Kidney (tissue), 22 donors: ENCODE measurements at places on chromosomes 13 and 19. TPM values are rescaled to one million over a fixed set of nuclear protein-coding genes. Genes with fewer than 3 reads are reported as not detected.

DNA sequence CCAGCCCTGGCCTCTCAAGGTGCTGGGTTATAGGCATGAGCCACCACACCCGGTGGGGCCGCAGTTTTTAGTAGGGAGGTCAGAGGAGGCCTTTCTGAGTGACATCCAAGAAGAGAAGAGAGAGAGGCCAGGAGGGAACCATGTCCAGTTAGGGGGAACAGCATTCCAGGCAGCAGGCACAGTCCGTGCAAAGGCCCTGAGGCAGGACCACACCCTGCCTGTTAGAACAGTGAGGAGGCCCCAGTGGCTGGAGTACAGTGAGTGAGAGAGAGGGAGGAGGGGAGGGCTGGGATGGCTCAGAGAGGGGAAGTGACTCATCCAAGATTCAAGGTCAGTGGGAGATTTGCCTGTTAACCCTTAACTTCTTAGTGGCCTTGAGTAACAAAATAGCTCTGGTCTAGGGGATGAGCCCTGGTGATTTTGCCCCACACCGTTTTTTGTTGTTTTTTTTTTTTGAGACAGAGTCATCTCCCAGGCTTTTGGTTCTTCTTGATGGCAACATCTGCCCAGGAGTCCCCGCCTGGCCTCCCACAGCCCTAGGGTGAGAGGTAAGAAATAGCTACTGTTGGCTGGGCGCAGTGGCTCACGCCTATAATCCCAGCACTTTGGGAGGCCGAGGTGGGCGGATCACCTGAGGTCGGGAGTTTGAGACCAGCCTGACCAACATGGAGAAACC is 2.7 kb upstream of the PLIN3 start:
- DNase-seq, result no peak
- no peaks in the 10 kb centered on the region for H3K4me1 ChIP-seq
- H3K27ac ChIP-seq, result no peak overlapping the region

DNA sequence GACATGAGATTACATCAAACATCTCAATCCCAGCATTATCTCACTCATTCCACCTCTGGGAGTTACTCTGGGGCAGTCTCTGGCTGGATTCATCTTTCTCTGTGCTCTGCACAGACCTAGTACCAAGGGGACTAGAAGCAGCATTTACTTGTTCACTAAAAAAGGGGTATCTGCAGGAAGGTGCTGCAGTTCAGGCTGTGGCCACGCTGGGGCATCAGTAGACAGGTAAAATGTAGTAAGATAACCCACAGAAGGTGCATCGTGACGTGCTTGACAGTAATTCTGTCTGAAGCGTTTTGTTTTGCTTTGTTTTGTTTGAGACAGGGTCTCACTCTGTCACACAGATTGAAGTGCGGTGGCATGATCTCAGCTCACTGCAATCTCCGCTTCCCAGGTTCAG is 29.3 kb downstream of the ZNF564 start:
- H3K4me3 ChIP-seq, result no peak overlapping the region
- no peak for DNase-seq
- peaks cover 20% of the 10 kb centered on the region for H3K36me3 ChIP-seq

DNA sequence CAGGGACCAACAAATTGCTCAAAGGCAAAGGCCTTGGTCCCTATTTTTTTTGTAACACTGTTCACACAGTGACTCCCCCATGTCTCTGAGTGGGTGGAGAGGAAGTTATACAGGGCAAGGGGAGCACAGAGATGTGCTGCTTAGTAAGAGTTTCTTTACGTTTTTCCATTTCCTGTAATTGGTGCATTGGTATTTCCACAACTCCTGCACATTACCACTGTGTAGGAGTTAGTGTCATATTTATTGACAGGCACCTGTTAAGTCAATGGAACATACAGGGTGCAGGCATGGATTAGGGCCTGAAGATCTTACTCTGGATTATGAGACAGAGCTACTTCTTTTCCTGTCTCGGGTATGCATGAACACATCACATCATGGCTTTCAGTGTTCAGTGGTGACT is 45.2 kb downstream of the SOX21 start:
- no peaks in the 10 kb centered on the region for H3K36me3 ChIP-seq
- H3K4me3 ChIP-seq, result no peak overlapping the region
- H3K27me3 ChIP-seq, result peaks cover 23% of the 10 kb centered on the region
- DNase-seq, result no peak
- no peaks in the 10 kb centered on the region for H3K4me1 ChIP-seq

DNA sequence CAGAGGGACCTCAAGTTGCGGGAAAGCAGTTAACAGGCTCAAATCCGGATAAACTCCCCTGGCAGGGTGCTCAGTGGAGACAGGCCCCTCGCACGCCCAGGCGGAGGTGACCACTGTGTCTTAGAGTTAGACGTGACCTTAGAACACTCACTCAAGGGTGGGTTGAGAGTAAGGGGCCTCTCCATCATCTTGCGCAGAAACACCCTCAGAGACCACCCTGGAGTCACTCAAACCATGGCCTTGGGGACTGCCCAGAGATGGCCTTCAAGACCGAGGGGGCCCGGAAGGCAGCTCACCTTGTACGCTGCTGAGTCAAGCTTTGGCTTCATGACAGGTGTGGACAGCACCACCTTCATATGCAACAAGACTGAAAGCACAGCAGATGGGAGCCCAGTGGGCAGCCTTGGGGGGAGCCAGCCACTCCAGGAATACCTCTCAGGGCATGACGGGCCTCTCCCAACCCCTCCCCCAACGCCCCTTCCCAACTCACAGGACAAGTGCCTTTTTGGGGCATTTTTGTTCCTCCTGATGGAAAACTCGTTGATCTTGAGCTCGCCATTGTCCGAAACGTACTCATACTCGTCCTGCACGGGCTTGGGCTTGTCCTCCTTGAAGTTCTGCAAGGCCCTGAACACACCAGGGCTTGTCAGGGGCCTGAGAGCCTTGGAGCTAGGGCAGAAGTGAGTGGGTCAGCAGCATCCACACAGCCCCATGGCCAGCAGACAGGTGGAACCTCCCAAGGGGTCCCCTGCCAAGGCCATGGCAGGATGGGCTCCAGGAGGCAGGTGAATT is 229.2 kb downstream of the TUBA3C start:
- H3K27ac ChIP-seq, result no peak overlapping the region
- H3K4me1 ChIP-seq, result no peaks in the 10 kb centered on the region
- no peaks in the 10 kb centered on the region for H3K27me3 ChIP-seq
- DNase-seq, result no peak

- no peaks in the 10 kb centered on the region for H3K27me3 ChIP-seq
- no peaks in the 10 kb centered on the region for H3K4me1 ChIP-seq
- H3K36me3 ChIP-seq, result no peaks in the 10 kb centered on the region
- no peak overlapping the region for H3K4me3 ChIP-seq
Observed at GRCh38 chr13:27309967-27310598, 39.5 kb downstream of the RASL11A start.

GRCh38 chr13:43348397-43348796 is 325.0 kb downstream of the DNAJC15 start:
- H3K27ac ChIP-seq, result no peak overlapping the region
- H3K27me3 ChIP-seq, result no peaks in the 10 kb centered on the region
- no peak for DNase-seq
- no peaks in the 10 kb centered on the region for H3K4me1 ChIP-seq

DNA sequence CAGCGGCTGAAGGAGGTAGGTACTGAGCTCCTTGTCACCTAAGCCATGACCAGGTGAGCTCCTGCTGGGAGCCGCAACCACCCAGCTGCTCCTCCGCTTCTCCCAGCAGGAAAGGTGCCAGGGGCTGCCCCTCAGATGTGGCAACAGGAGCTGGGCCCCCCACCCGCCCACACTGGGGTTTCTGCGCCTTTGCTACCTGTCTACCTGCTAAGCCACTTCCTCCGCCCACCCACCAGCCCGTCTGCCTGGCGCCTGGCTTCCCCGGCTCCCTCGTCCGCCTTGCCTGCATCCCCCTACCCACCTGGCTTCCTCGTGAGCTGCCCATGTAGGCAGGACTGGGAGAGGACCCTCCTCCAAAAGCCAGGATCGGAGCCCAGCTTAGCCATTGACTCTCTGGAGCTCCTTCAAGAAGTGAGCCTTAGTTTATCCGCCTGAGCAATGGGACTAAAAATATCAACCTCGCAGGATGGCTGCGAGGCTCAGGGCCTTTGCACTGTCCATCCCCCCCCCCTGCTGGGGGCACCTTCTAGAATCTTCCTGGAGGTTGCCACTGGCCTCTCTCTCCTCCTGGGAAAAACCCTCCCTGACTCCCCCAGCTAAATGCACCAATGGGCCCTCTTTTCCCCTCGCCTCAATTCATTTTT is 55.8 kb upstream of the KLF2 start:
- DNase-seq, result no peak
- no peaks in the 10 kb centered on the region for H3K4me1 ChIP-seq
- no peaks in the 10 kb centered on the region for H3K36me3 ChIP-seq
- H3K27me3 ChIP-seq, result no peaks in the 10 kb centered on the region
- no peak overlapping the region for H3K27ac ChIP-seq
- no peak overlapping the region for H3K4me3 ChIP-seq

DNA sequence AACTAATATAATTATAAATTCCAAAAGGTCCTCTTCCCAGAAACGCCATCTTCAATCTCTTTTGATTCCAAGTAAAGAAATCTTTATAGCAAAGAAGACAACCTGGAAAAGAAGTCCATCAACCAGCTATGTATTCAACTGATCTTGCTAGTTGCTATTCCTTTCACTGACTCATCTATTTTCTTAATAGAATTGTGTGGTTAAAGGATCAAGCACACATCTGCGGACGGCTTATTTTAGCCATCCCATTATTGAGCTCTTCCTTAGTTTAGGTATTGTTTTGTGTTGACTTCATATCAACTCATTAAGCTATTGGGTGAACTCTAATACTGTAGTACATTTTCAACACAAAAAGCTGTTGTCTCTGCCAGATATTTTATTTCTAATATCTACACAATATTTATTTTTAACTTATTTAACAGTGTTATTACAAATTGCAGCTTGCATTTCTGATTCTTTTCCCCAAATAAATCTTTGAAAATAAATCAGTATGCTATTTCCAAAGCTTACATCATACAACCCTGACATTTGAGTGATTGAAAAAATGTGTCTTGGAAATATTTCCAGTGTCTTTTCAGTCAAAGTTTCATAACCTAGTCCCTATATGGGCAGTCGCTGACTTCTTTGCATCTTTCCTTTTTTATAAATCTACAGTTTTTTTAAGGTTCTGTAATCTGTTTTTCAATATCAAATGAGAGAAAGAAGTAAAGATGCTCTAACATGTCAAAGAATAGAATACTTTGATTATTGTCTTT is 158.8 kb upstream of the SPRY2 start:
- H3K27ac ChIP-seq, result no peak overlapping the region
- no peak overlapping the region for H3K4me3 ChIP-seq

GRCh38 chr13:110179116-110179856 is 127.7 kb downstream of the COL4A1 start:
- no peak overlapping the region for H3K4me3 ChIP-seq
- H3K4me1 ChIP-seq, result no peaks in the 10 kb centered on the region
- no peak for DNase-seq
- H3K36me3 ChIP-seq, result peaks cover 55% of the 10 kb centered on the region

DNA sequence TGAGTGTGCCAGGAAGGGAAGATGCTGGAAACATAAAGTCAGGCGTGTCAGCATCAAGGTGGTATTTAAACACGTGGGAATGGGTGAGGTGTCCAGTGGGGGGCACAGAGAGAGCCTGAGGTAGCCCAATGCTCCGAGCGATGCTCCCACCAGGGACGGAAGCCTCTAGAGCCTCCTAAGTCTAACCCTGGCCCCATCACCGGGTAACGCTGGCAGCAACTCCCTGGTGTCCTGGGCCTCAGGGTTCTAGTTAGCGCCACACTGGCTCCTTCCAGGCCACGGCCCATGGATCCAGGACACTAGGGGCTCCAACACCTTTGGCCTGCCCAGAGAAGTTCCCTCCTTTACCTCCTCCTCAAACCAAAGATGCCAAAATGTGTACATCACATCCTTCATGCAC is 65.4 kb downstream of the EPS15L1 start:
- H3K27ac ChIP-seq, result no peak overlapping the region
- no peaks in the 10 kb centered on the region for H3K27me3 ChIP-seq
- H3K4me1 ChIP-seq, result no peaks in the 10 kb centered on the region

- H3K4me1 ChIP-seq, result no peaks in the 10 kb centered on the region
- H3K27me3 ChIP-seq, result no peaks in the 10 kb centered on the region
- no peak overlapping the region for H3K27ac ChIP-seq
- no peak for DNase-seq
Observed at GRCh38 chr13:59673286-59673685, 490.4 kb downstream of the DIAPH3 start.

DNA sequence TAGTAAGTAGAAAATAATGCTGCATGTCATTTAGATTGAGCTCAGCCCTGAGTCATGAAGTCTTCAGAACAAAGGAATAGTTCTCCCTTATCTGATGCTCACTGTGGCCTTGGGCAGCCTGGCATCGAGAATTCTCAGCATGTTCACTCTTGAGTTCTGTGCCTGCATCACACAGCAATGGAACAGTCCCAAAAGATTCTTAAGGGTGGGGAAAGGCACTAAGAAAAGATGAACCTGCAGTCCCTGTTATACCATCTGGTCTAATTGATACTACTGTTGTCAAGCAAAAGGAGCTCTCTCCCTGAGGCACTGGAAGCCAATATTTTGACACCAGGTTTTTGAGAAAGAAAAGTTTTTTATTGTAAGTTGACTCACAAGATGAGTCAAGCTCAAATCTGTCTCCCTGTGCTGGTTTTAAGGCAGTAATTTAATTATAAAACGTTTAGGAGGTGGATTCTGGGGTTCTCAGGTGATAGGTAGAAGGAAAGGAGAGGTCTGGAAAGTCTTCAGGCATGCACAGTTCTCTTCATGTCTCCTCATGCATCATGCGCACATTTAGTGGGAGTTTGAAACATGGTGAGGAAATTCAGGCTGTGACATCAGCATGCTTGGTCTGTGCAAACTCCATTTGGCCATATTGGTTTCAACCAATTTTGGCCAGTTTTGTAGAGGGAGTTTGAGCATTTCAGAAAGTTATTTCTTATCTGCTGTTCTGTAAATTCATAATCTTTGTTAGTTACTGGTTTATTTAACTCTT is 38.1 kb upstream of the ZNF766 start:
- DNase-seq, result no peak
- H3K27me3 ChIP-seq, result no peaks in the 10 kb centered on the region
- H3K4me1 ChIP-seq, result no peaks in the 10 kb centered on the region

DNA sequence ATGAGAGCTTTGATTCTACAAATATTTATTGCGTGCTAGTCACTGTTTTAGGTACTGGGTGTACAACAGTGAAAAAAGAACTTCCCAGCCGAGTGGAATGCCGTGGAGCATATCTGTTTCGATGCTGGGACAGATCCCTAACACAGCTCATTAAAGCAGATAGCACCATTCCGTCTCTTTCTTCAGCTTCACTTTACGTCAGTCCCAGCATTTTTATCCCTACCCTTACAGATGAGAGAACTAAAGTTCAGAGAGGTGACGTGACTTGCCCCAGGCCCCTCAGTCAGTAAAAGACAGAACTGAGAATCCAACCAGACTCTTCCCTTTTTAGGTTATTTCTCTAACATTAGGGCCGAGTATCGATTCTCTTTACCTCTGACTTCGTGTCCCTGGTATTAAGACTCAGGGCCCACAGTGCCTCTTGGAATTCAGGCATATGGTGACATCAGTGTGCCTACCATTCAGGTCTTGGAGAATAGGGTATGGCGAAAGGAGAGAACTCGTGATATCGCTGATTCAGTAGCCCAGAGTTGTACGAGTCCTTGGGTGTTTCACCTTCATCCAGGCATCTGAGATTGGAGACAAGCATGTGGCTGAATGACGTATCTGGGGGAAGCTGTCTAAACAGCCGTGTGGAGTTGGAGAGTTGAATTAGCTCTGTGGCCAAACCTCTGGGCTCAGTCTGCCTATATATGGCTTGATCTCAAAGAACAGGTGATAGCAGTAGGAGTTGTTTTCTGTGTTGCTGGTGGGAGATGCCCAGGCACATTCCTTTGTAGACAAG is 27.1 kb downstream of the ACTN4 start:
- H3K4me3 ChIP-seq, result no peak overlapping the region
- H3K4me1 ChIP-seq, result peaks cover 68% of the 10 kb centered on the region
- peaks cover 7% of the 10 kb centered on the region for H3K36me3 ChIP-seq
- H3K27ac ChIP-seq, result peak overlapping the region; percentile 90
- peak; percentile 60 for DNase-seq

The GRIN2D gene
- polyA plus RNA-seq, result 0.13 TPM

The NEK5 gene
- 0.39 TPM for polyA plus RNA-seq

The CBARP gene
- 1.0 TPM for polyA plus RNA-seq

The GATAD2A gene
- 18.0 TPM for polyA plus RNA-seq

The ATP4B gene
- 0.45 TPM for polyA plus RNA-seq
